ENCODE measurements at places on chromosomes 12 and 14. TPM values are rescaled to one million over a fixed set of nuclear protein-coding genes. Genes with fewer than 3 reads are reported as not detected.

SEL1L gene
- 56.5 TPM for total RNA-seq

AICDA gene
- total RNA-seq = not detected

KNTC1 gene
- total RNA-seq = 130 TPM

GLIPR1L2 gene
- total RNA-seq = 0.28 TPM

CLEC4A gene
- 0.83 TPM for total RNA-seq

RNASE1 gene
- total RNA-seq = 4.5 TPM

SLC25A21 gene
- not detected for total RNA-seq

RARG gene
- 38.1 TPM for total RNA-seq

FGF6 gene
- not detected for total RNA-seq

ERP27 gene
- 10.1 TPM for total RNA-seq

ANKRD13A gene
- total RNA-seq = 85.8 TPM
